ENCODE measurements at places on chromosomes 4 and X. TPM values are rescaled to one million over a fixed set of nuclear protein-coding genes. Genes with fewer than 3 reads are reported as not detected.

The ODAM gene
- not detected for total RNA-seq

The GAGE12J gene
- total RNA-seq, result not detected

The RIPPLY1 gene
- not detected for total RNA-seq

The SMARCA1 gene
- total RNA-seq, result 54.4 TPM

DNA sequence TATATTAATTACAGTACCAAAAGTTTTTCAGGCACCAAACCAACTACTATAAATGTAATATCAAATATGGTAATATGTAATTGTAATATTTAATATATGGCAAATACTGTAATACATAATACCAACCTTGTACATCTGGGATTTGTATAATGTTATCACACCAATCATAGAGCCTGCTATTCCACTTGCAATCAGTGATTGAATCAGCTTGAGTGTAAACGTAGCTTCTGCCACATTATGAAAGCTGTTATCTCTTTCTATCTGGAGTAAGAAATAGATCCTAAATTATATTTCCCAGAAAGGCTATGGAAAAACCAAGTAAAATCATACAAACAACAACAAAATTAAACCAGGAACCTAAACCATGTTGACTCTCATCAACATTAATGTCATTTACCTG lies 24.7 kb upstream of the NEUROG2 start:
- no peak for DNase-seq

DNA sequence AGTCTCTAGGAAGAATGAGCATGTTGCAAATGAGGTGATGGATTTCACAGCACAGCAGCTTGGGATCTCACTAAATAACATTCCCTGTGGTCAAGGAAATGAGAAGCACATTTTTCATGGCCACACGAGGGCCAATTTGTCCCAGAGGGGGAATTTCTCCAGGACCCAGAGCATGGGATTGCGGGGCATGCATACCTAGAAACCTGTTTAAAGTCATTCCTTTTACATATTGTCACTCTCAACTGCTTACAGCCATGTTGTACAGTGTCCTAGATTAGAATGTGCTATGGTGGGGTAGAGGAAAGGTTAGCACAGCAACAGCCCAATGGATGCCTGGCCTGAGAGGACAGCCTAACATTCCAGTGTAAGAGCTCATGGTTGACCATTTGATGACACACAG lies 37.4 kb upstream of the NLGN4X start:
- no peak for DNase-seq

DNA sequence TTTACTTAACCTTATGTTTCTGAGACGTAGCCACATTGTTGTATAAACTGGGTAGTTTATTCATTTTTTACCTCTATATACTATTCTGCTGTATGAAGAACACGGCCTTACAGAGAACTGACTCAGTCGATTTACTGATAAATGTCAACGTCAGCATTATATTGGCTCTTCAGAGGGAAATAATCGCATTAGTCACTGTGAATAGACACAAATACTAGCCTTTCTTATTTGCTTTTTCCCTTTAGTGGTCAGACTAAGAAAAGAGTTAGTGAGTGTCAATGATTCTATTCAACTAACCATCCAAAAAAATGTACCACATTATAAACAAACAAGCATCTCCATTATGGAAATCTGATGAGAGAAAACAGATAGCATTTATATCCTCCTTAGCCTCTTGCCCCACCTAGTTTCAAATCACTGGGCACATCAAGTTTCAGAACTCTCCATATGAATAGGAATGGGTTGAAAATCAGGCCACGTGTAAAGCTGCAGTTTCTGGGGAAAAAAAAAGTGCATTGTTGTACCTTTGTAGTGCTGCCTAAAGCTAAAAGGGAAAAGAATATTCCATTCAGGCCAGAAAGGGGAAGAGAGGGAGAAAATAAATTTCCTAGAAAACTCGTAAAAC lies 146.7 kb upstream of the VCX3A start:
- no peak for DNase-seq

- DNase-seq, result no peak
Measured at GRCh38 chr4:174420316-174420715, 102.0 kb downstream of the HPGD start.

GRCh38 chrX:10231461-10231860 lies 74.7 kb downstream of the CLCN4 start:
- DNase-seq, result no peak

DNA sequence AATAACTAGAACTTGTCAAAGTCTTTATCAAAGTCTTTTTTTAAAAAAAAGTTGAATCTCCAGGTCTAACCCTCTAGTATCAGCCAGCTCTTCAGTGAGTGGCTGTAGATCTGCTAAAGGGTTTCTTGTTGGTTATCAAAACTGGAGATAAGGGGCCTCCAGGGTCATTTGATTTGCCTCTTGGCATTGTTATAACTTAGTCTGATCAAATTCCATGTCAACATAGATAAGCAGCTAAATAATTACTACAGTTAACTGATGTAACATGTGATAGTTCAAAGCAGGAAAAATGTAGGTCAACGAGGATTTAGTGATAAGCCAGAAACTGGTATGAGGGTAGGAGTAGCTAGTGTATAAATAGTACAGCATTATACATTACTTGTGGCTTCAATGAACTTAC lies 465.1 kb downstream of the PDHA2 start:
- DNase-seq, result no peak

- DNase-seq, result no peak
Measured at GRCh38 chr4:8514391-8514790, 65.8 kb upstream of the GPR78 start.

- no peak for DNase-seq
Measured at GRCh38 chr4:172898715-172899114, 269.9 kb upstream of the GALNT7 start.
